Aorta (tissue), 5 donors: ENCODE measurements at places on chromosomes 7 and 10. TPM values are rescaled to one million over a fixed set of nuclear protein-coding genes. Genes with fewer than 3 reads are reported as not detected.

The HNRNPF gene
- 114 TPM for total RNA-seq

The UPP1 gene
- total RNA-seq, result 30.4 TPM

The PRXL2A gene
- 39.7 TPM for total RNA-seq

The STEAP1B gene
- total RNA-seq, result 2.8 TPM

The SLK gene
- total RNA-seq, result 47.0 TPM

The KCND2 gene
- total RNA-seq, result 4.2 TPM

DNA sequence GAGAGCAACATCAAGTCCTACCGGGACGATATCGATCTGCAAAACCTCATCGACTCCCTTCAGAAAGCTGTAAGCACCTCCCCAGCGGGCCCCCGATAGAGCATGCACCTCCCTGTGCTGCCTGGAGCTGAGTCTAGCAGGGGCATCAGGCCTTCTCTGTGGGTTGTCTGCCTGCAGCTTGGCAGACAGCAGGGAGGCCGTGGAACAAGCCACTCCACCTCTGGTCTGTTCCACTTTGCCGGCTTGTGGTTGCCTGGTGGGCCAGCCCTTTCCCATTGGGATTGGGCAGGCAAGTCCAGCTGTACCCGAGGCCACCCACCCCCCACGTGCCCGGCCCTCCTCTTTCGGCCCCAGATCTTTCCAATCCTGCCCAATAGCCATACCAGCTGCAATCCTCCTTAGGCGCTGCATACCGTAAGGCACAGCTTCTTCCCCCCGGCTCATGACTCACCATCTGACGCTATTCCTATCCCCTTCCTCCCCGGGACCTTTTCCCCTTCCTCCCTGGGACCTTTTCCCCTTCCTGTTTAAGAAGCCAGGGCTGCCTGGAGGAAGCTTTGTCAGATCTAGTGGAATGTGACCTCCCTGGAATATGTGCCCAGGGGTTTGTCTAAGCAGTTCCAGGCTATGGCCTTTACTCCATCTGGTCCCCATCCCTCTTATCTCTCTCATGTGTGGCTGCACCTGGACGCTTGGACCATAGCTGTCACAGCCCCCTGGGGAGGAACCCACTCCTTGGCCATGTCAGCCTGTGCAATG is 28.1 kb upstream of the SH2D4B start:
- peak; percentile 52 for DNase-seq
- H3K4me1 ChIP-seq, result no peaks in the 10 kb centered on the region
- no peaks in the 10 kb centered on the region for H3K36me3 ChIP-seq
- H3K27ac ChIP-seq, result no peak overlapping the region
- H3K4me3 ChIP-seq, result no peak overlapping the region

DNA sequence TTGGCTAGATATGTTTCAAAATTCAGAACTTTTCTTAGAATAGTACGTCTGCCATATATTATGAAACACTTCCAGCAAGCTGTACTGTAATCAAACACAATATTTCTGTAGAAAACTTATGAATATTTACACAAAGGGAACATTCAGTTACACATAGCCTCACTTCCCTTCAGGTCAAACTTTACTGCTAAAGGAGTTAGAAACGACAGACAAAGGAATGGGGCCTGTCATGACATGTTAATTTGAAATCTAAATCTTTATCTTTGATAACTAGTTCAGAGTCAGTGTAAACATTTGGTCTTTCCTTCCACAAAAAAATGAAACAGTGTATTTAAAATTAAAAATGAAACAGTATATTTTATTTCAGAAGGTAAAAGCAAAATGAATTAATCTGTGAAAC is 1.0 kb upstream of the CROT start:
- no peak overlapping the region for H3K27ac ChIP-seq
- H3K27me3 ChIP-seq, result no peaks in the 10 kb centered on the region
- peaks cover 3% of the 10 kb centered on the region for H3K4me1 ChIP-seq
- DNase-seq, result no peak

- H3K27me3 ChIP-seq, result no peaks in the 10 kb centered on the region
- no peak overlapping the region for H3K4me3 ChIP-seq
- H3K27ac ChIP-seq, result no peak overlapping the region
- no peaks in the 10 kb centered on the region for H3K36me3 ChIP-seq
- H3K4me1 ChIP-seq, result no peaks in the 10 kb centered on the region
- DNase-seq, result no peak
Observed at GRCh38 chr7:91064938-91065337, 199.3 kb upstream of the FZD1 start.

GRCh38 chr10:44922021-44922420 is 10.9 kb downstream of the TMEM72 start:
- no peak overlapping the region for H3K4me3 ChIP-seq
- no peaks in the 10 kb centered on the region for H3K36me3 ChIP-seq
- no peaks in the 10 kb centered on the region for H3K27me3 ChIP-seq

DNA sequence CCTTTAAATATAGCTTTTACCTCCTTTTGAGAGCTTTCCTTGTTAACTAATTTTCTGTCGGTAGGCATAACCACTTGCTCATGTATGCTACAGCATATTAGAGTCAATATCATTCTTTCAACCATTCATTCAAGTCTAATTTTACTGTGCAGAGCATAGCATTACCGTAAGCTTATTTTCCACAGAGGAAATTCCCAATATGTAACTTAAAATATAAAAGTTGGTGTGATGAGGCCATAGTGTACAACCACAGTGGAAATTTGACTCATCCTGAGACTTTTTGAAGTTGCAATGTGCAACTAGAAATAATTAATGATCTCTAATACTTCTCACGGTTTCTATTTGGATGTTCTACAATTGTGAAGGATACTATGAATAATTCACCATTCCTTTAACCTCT is 80.6 kb upstream of the KLF6 start:
- H3K36me3 ChIP-seq, result no peaks in the 10 kb centered on the region
- H3K27me3 ChIP-seq, result no peaks in the 10 kb centered on the region
- H3K4me3 ChIP-seq, result no peak overlapping the region
- no peak for DNase-seq
- H3K27ac ChIP-seq, result no peak overlapping the region

DNA sequence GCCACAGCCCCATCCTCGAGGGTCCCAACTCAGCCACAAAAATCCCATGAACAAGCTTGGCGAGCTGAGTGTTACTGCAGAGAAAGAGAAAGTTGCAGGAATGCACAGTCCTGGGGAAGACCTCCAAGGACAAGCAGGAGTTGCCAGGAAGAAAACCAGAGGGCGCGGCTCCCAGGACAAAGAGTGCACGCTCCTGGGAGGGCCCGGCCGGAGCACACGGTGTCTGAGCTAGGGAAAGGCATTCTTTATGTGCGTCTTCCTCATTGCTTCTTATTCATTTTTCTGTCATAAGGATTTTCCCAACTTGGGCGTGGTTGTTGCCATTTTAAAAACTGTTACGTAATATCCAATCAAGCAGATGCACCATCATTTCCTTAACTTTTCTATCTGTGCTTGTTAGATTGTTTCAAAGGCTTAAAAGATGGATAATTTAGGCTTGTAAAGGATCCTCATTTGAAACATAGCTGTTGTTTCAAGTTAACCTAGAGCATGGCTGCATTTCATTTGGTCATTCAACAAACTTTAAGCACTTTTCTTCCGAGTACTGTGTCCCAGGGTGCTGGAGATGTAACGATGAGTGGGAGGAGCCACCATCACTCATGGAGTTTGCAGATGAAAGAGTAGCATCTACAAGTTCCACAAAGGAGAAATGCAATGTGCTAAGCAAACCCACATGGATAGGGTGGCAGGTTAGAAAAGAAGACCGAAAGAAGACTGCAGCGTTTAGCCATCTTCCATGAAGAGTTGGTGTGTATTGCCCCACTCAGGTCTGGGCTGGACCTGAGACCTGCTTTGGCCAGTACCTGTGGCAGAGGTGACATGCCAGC is 5.6 kb upstream of the CNPY1 start:
- no peak for DNase-seq
- no peaks in the 10 kb centered on the region for H3K36me3 ChIP-seq
- no peak overlapping the region for H3K4me3 ChIP-seq
- no peak overlapping the region for H3K27ac ChIP-seq

- H3K4me1 ChIP-seq, result no peaks in the 10 kb centered on the region
- H3K4me3 ChIP-seq, result no peak overlapping the region
- no peaks in the 10 kb centered on the region for H3K36me3 ChIP-seq
- no peaks in the 10 kb centered on the region for H3K27me3 ChIP-seq
Observed at GRCh38 chr10:86649471-86650150, 4.7 kb upstream of the OPN4 start.

DNA sequence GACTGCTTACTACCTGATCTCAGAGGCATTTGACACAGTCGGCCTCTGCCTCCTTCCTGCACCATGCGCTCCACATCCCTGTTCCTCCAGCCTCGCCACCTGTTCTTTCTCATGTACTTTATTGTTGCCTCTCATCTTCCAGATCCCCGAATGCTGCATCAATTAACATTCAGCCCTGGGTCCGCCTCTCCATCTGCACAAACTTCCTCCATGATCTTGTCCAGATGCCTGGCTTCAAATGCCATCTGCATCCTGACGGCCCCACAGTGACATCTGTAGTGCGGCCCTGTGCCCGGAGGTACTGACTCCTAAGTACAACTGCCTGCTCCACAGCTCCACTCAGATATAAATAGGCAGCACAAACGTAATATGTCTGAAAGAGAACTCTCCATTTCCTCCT is 51.2 kb upstream of the STK17A start:
- DNase-seq, result no peak
- H3K4me1 ChIP-seq, result no peaks in the 10 kb centered on the region
- no peaks in the 10 kb centered on the region for H3K36me3 ChIP-seq
- no peak overlapping the region for H3K27ac ChIP-seq
- no peak overlapping the region for H3K4me3 ChIP-seq
- no peaks in the 10 kb centered on the region for H3K27me3 ChIP-seq
